RPMI7951 (cell line): ENCODE measurements at places on chromosomes 12 and 14. TPM values are rescaled to one million over a fixed set of nuclear protein-coding genes. Genes with fewer than 3 reads are reported as not detected.
A peak's percentile ranks its signal among the peaks of the same experiment; 100 is the strongest.

Gene LAG3
- total RNA-seq = 0.10 and 0.12 TPM in 2 replicates

DNA sequence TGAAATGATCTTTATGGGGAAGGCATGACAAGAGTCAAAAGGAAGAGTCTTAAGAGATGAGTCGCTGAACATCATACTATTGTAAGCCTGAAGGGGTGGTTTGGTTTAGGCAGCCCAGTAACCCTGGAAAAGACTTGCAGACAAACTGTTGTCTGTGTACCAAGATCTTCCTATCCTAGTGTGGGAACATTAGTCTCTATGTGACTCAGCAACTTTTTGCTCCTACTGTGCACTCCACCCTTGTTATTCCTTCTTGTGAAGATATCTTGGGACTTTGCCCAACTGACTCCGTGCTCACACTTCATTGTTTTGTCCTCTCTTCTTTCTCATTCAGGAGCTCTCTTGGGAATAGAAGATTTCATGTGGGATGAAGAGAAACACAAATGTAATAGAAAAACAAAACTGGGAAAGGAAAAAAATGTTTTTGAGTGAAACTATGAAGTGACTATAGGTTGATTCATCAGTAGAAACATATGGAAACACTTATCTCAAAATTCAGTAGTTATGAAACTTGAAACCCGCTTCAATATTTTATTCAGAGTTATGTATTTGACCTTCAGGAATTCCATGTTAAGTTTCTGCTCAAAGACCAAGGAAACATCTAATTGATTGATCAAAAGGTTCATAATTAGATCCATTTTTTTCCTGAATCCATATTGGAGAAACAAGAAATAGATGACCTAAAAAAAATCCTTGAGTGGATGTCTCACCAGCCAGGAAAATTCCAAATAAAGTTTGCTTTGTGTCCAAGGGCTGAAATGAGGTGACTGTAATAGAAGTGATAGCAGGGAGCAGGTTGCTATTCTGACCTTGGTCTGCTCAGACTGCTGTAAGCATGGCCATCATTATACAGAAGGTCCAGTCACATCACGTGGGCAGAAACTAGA is 67.2 kb downstream of the BTG1 start:
- peak; percentile 87 for DNase-seq

- no peak for DNase-seq
These were observed 32.9 kb downstream of the TXNRD1 start for GRCh38 chr12:104248444-104248843.

Gene SPX
- 0.60 and 1.3 TPM in 2 replicates for total RNA-seq

GRCh38 chr14:94170136-94170535 is 4.0 kb upstream of the PPP4R4 start:
- no peak for DNase-seq

DNA sequence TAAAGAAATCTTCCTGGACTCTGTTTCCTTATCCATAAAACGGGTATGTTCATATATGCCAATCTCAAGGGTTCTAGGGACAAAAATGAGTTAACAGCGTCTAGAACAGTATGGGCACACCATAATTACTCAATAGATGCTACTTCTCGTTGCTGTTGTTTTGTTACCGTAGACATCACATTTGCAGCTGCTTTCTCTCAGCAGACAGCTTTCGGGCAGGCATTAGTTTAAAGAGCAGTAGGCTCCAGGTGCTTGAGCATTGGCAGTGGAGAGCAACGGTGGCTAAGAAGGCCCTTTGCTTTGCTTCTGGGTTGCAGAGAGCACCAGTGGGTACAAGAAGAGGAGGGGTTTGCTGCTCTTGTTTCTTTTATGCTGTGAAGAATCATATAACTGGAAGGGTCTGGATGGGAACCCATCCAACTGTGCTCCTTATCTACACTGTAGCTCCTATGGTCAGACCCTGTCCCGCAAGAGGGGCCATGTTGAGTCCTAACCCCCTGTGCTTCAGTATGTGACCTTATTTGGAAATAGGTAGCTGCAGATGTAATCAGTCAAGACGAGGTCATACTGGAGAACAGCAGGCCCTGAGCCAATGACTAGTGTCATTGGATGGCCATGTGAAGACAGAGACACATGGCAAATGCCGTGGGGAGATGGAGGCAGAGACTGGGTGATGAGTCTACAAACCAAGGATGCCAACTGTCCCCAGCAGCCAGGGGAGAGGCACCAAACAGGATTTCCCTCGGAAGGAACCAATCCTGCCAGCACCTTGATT is 120.0 kb downstream of the RBM19 start:
- no peak for DNase-seq

DNA sequence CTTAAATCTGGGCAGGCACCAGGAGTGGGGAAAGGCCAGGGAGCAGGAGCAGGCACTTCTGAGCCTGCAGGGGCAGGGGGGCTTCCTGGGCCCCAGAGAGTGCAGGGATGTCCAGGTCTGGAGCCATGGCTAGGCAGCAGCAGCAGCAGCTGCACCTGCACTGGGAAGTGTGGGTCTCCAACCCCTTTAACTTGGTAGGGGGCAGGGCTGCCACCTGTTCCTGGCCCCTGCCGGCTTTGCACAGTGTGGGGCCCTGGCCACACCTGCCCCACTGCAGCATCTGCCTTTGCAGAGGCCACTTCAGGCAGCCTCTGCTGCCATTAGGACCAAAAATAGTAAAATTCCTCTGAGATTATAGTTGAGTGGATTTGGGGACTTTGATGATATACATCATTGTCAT is 138.5 kb downstream of the SLC16A7 start:
- DNase-seq = no peak

Gene DYNLL1
- 585 and 618 TPM in 2 replicates for total RNA-seq

DNA sequence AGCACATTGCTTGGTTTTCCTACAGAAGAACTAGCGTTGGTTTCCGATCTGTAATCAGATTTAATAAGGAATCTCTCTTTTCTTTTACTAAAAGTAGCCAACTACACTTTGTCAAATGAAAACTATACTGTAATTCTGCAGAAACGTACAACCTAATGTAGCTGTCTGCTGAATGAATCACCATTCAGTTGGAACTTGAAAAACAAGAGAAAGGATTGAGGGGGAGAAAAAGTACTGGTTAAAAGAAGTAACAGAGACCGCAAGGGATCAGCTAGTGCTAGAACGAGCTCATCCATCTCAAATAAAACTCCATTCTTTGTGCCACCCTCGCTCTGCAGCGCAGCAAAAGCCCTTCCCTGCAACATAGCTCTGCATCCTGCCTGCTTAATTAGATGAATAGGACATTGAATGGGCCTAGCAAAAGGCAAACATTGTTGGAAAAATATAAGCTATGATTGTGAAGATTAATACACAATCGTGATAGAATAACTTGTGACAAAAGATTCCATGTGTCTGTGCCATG is 2.6 kb downstream of the GARIN2 start:
- DNase-seq = peak; percentile 24

GRCh38 chr12:48977290-48978281 is 536 bp upstream of the WNT1 start:
- peak; percentile 61 for DNase-seq

GRCh38 chr12:40559865-40560264 is 132.4 kb upstream of the CNTN1 start:
- no peak for DNase-seq

- no peak for DNase-seq
These were observed 46.9 kb downstream of the DUSP6 start for GRCh38 chr12:89305373-89305772.

Gene CABP1
- total RNA-seq = 0.10 TPM in 1 of 2 replicates, not detected in the other

GRCh38 chr12:93706824-93707223 is 29.6 kb downstream of the CRADD start:
- DNase-seq = no peak

Gene NPAS3
- 0.29 and 0.48 TPM in 2 replicates for total RNA-seq

- DNase-seq = no peak
These were observed 12.8 kb downstream of the EPYC start for GRCh38 chr12:90991952-90992465.

- no peak for DNase-seq
These were observed 588.3 kb downstream of the SLC16A7 start for GRCh38 chr12:60184096-60184495.

Gene RAB15
- 3.4 and 4.3 TPM in 2 replicates for total RNA-seq

Gene RHEBL1
- 6.7 and 13.2 TPM in 2 replicates for total RNA-seq

Gene KLRG1
- total RNA-seq = 1.4 and 2.0 TPM in 2 replicates

DNA sequence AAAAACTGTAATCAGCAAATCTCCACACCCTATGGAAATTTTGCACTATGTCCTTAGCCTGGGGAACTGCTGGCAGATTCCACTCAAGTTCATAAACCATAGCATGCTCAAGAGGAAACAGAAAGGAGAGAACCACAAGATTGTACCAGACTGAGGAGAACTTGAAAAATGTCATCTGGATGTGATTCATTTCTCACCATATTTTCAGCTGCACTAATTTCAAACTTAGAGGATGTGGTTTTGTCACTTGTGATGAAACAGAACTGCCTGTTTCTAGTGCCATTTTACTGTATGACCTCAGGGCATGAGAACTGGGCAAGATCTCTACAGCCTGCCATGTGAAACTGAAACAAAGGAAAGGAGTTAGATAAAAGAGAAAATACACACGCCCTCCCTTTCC is 1493.1 kb upstream of the FLRT2 start:
- peak; percentile 79 for DNase-seq

- DNase-seq = no peak
These were observed 57.3 kb downstream of the DAD1 start for GRCh38 chr14:22531451-22532344.

- peak; percentile 23 for DNase-seq
These were observed 9.1 kb upstream of the CDC42BPB start for GRCh38 chr14:103066399-103066798.

DNA sequence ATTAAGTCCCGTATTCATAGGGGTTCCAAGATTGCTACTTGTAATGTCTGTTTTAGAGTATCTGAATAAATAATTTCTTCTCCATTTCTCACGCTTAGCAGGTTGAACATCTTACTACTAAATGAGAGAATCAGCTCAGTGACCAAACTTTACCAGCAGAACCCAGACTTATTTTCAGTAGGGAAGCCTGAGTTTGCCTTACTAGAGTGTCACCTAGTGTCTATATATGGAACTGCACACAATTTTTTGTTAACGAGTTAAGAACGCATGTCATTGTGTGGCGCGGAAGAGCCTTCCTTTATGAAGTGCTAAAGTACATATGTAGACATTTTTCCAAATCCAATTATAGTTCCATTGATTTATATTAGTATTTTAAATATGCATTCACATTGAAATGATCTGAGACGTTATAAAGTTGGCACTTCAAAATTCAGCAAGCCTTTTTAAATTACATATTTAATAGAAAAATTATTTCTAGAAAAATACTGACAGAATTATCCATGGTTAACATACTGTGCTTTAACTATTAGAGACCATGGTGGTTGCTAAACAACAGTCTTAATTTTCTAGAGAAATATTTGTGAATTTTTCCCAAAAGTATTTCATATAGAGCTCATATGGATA is 88.3 kb downstream of the RPS29 start:
- peak; percentile 60 for DNase-seq

DNA sequence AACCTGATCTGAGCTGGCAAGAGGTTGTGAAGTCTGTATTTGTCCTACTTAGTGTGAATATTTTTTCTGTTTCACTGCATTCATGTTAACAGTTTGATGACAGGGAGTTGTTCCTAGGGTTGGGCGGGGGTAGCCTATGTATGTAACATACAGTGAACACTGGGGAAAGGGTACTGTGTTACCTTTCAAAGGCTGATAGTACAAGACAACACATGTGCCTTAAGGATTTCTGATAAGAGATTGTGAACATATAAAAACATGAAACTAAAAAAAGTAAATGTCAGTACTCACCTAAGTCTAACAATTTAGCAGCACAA is 30.5 kb upstream of the GRIP1 start:
- no peak for DNase-seq

- DNase-seq = peak; percentile 23
These were observed 36.8 kb downstream of the VDR start for GRCh38 chr12:47868041-47868440.

DNA sequence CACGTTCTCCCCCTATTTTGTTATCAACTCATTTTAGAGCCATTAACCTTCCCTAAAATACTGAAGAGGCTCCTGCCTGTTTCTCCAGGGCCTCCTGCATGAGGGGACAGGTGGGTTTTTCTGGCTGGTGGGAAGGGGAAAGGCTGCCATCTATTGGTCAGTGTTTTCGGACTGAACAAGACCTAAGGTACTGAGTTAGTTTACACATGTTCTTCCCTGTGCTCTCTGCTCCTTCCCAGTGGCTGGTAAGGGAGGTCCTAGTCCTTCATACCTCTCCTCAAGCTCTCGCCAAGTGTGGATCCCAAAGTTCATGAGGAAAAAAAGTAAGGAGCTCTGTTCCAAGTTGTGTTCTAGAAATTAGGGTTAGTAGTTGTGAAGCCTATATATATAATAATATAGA is 357.5 kb downstream of the FSCB start:
- no peak for DNase-seq

DNA sequence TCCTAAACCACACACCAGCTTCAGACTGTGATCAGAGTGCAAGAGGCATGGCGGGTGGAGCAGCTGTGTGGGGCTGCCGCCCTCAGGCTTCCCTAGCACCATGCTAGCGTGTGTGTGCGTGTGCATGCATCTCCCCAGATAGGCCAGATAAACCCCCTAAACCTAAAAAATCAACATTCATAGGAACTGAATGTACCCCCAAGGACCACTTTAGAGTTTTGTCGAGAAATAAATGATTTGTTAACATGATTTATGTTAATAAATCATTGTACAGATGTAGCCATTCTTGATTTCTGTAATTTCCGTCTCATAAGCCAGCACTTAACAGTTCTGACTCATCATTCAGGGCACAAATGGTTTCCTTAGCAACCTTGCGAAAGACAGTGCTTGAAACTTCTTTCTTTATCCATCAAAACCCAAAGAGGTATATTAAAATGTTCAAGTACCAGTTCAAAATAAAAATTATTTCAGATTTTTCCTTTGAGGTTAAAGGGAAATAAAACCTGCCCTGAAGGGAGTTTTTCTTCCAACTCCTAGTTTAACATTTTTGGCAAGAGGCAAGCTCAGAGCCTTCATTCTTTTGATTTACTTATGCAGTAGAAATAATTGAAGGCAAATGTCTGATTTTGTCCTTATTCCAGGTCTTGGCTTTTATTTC is 206.2 kb upstream of the RGS6 start:
- peak; percentile 72 for DNase-seq

DNA sequence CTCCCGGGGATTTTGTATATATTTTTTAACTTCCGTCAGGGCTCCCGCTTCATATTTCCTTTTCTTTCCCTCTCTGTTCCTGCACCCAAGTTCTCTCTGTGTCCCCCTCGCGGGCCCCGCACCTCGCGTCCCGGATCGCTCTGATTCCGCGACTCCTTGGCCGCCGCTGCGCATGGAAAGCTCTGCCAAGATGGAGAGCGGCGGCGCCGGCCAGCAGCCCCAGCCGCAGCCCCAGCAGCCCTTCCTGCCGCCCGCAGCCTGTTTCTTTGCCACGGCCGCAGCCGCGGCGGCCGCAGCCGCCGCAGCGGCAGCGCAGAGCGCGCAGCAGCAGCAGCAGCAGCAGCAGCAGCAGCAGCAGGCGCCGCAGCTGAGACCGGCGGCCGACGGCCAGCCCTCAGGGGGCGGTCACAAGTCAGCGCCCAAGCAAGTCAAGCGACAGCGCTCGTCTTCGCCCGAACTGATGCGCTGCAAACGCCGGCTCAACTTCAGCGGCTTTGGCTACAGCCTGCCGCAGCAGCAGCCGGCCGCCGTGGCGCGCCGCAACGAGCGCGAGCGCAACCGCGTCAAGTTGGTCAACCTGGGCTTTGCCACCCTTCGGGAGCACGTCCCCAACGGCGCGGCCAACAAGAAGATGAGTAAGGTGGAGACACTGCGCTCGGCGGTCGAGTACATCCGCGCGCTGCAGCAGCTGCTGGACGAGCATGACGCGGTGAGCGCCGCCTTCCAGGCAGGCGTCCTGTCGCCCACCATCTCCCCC is 777 bp downstream of the ASCL1 start:
- DNase-seq = peak; percentile 8

GRCh38 chr14:81400852-81401251 is 728 bp upstream of the STON2 start:
- peak; percentile 98 for DNase-seq

- DNase-seq = no peak
These were observed 55.1 kb downstream of the PPP1R36 start for GRCh38 chr14:64604881-64605280.

Gene TC2N
- not detected in 2 replicates for total RNA-seq
